ENCODE measurements at places on chromosomes 1 and 21.

DNA sequence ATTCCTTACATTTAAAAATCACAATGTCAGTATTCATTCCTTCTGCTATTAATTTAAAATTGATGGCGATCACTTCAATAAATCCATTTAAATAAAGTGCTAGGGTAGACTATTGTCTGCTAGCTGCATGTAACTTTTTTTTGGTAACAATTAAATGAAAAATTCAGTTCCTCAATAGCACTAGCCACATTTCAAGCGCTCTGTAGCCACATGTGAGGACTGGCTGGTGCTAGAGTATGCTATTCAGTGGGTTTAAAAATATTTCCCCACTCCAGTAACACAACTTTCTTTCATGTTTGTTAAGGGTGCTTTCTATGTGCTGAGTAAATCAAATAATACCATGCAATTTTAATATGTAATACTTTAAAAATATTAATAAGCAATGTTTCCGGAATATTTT, 108.2 kb downstream of the LTN1 start:
- no peak for DNase-seq

GRCh38 chr1:20485527-20486456, at the start of gene CAMK2N1:
CAMK2N1 (minus strand) TSS chr1:20486210; CDS start chr1:20485379, 831 bp downstream.
- no peak for DNase-seq

DNA sequence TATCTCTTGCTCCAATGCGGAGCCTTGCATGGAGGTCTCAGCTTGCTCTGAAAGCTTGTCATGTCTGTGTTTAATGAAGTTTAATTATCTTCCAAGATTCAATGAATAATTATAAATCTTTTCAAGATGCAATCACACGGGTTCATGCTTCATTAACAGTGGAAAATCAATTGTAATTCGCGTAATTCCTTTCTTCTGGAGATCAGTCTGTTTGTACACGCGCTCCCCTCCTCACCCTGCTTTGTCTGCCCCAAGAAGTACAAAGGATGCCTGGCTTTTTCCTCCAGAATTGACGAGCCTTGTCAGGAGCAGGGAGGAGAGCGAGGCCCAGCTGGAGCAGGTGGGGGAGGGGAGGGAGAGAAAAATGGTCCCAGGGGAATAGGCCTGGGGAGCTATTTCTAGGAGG, 65.0 kb upstream of the DISP3 start:
- no peak for DNase-seq

- DNase-seq = no peak
Measured at GRCh38 chr1:245041058-245041698, 113.6 kb upstream of the KIF26B start.

GRCh38 chr1:97895278-97895677, 25.6 kb downstream of the DPYD start:
- no peak for DNase-seq

DNA sequence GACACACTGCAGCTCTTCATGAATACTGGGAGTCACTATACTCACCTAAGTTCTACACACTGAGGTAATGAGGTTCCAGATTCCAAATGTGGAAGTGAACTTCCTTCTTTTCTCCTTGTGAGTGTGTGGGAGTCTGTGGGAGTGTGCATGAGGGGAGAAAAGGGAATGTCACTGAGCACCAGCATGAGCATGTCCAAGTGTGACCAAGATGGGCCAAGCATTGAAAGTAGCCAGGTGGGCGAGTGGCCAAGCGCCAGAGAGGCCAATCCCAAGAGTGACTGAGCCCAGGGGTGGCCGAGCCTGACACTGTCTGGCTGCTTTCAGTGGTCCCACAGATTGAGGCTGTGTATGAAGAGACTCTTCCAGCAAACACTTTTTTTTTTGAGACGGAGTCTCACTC, 132.3 kb downstream of the HLCS start:
- no peak for DNase-seq

DNA sequence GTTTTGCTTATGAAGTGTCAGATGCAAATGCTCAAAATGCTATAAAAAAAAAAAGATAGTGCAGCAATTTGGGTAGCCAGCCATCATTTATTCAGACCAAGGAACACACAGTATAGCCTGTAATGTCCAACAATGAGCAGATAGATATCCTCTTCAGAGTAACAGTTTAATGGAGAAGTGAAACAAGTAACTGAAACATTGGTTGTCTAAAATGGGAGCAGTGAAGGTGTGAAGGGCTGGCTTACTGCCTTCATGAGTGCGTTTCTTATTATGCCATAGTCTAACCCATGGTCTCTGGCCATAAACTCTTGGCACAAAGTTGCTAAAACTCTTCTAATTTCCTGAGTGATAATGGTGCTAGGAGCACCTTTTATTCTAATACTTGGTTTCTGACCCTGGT, 11.4 kb downstream of the RGS5 start:
- no peak for DNase-seq

DNA sequence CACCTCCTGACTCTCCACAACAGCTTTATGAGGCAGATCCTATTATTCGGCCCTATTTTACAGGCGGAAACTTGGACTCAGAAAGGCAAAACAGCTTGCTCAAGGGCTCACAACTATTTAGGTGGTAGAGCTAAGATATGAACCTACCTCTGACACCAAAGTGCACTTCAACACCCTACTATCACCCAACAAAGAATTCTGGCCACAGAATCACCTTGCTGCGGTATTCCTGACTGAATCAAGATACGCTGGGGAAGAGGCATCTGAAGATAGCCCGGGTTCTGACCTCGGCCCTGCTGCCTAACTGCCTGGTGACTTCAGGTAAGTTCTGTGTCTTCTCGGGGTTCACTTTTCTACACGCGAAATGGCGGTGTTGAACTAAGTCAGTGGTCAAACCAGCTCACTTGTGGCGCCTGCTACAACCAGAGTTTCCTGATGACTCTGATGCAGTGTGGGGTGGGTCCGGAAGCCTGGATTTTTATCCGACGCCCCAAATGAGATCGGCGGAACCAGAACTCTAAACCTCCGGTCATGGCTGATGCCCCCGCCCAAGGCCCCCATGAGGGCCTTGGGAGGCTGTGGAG, 608 bp downstream of the PEF1 start:
- DNase-seq = no peak

DNA sequence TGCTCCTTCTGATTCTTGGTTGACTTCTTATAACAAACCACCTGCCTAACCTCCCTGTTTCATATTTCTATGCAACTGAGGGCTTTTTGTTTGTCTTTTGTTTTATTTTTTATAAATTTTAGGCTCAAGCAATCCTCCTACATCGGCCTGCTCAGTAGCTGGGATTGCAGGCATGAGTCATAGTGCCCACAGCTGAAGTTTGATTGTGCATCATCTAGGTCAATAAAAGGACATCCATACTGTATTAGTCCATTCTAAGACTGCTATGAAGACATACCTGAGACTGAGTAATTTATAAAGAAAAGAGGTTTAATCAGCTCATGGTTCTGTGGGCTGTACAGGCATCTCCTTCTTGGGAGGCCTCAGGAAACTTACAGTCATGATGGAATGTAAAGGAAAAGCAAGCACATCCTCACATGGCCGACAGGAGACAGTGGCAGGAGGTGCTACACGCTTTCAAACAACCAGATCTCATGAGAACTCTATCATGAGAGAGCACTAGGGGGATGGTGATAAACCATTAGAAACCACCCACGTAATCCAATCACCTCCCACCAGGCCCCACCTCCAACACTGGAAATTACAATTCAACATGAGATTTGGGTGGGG, 285.0 kb downstream of the SIPA1L2 start:
- DNase-seq = no peak

DNA sequence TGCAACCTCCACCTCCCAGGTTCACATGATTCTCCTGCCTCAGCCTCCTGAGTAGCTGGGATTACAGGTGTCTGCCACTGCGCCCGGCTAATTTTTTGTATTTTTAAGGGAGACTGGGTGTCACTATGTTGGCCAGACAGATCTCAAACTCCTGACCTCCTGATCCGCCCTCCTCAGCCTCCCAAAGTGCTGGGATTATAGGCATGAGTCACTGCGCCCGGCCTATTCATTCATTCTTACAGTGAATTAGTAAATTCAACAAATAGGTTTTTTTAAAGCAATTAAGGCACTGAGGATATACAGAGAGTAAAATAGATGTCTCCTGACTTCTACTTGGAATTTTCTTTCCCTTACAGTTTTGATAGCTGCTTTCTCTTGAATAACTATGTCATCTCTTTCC, 43.5 kb downstream of the CDC42 start:
- no peak for DNase-seq

- DNase-seq = no peak
Measured at GRCh38 chr21:26766826-26767325, 78.3 kb downstream of the ADAMTS1 start.

DNA sequence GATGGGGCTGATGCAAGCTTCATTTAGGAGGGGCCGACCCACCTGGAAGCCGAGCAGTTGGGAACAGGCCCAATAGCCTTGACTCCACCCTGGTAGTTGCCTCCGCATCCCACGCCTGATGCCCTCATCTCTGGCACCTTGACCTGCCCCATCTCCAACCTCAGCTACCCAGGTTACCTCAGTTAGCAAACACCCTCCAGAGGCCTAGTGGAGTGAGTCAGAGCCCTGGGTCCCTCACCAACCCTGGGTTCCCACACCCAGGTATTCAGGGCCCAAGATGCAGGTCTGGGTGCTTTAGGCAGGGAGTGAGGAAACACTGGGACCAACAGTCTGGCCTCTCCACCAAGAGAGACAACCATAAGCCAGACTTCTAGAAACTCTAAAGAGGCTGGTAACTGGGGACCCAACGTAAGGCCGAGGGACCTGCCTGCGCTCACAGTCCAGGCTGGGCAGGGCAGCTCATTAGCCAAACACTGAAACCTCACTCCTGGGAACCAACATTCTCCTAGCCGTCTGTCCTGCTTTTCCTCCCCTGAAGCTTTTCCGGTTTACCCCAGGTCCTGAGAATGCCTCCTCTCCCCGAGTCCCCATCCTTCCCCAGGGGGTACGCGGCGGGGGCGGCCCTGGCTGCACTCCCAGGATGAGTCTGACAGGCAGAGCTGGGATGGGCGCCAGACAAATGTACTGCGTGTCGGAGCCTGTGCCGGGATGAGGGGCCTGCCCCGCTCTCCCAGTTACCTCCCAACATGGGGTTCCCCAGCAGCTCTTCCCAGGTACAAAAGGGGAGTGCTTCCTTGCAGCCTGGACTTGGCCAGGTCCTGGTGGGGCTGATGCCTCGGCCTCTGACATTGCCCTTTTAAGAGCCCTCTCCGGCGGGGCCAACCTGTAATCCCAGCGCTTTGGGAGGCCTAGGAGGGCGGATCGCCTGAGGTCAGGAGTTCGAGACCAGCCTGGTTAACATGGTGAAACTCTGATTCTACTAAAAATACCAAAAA, 8.9 kb upstream of the CELSR2 start:
- DNase-seq = no peak

DNA sequence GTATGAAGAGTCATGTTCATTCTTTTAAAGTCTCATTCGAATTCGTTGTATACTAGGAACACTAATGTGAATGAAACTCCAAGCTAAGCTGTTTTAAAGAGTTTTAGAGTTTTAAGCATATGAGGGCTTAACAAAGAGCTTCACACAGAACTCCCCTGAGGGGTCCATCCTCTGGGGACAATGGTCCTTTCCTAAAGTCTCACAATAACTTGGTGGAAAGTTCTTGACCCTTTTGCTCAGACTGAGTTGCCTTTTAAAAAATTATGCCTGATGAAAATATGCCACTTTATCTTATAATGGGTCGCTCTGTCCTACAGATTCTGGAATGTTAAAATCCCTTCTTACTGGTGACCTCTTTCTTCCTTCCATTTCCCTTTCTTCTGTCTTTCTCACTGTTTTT, 64.3 kb downstream of the RGL1 start:
- no peak for DNase-seq

DNA sequence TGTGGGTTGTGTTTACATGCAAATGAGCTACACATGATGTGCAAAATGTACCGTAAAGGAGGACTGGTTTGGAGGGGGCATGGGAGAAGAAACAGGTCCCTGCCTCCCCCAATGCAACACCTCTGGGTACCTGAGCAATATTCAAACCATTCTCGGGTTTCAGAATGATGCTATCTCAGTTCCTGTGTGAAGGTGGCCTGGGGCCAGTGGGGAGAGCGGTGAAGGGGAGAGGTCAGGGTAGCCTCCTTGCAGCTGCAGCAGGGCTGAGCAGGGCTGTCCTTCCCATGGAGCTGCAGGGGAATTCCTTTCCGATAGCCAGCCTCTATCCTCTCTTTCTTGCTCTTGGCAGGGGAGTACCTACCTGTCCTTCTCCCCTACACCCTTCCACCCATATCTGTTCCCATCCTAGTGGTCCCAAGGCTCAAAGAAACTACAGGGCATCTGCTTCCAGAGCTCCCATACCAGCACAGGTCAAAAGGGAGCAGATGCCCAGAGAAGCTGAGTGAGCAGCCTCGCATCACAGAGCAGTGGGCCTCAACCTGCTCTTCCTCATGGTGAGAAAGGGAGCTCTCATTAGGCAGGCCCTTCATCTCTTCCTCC, 11.9 kb downstream of the MEF2D start:
- DNase-seq = no peak

DNA sequence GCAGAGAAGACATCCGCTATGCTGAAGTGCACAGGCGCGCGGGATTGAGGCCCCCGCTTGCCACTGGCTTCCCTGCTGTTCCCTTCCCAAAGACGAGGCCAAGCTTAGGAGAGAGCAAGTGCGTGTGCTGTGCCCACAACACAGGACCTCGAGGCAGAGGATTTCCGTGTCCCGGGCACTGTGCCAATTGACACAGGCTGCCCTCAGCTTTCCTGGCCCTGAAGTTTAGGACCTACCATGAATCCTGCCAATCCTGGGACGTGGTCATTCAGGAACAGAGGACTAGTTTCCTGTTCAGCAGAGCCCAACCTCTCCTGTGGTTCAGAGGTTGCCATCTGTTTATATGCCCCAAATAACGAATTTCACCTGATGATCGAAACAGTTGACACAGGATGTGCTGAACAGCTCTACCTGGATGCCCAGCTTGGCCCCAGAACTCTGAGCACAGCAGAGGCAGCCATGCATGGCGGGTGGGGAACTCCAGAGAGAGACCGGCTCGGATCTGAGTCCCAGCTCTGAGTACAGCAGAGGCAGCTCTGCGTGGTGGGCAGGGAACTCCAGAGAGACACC, 22.0 kb downstream of the SLC37A1 start:
- no peak for DNase-seq

- no peak for DNase-seq
Measured at GRCh38 chr21:43300496-43301408, 126.2 kb downstream of the SIK1 start.

DNA sequence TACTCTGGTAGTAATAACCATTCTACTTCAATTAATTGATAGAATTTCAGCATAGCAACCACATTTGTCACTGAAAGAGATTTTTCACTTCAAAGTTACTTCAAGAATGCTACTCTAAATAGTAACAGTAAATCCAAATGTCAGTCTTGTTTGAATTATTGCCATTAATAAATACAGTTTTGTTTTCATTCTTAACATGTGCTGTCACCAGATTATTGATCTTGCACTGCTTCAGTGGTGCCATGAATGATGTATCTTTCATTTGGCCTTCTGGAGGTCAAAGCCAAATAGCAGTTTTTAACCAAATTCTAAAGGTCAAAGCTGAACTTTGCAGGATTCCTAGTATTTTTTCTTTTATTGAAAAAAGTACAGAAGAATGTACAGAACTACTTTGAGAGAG, 199.5 kb downstream of the PATJ start:
- no peak for DNase-seq

DNA sequence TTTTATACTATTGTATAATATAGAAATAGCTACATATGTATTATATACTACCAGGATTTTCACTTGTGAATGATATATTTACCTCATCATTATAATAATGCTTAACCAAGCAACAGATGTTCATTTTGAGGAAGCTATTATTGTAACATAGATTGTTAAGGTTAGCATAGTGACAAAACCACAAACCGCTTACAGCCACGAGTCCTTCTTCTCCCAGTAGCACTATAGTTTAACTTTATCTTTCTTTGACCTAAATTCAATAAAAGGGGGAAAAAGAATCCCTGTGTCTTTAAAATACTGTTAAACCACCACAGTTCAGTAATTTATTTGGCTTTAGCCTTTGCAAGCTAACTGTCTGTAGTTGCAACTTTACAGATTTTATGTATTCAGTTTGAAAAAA, 1039.4 kb upstream of the B3GALT2 start:
- no peak for DNase-seq
